ENCODE measurements at places on chromosomes 12 and 14.

DNA sequence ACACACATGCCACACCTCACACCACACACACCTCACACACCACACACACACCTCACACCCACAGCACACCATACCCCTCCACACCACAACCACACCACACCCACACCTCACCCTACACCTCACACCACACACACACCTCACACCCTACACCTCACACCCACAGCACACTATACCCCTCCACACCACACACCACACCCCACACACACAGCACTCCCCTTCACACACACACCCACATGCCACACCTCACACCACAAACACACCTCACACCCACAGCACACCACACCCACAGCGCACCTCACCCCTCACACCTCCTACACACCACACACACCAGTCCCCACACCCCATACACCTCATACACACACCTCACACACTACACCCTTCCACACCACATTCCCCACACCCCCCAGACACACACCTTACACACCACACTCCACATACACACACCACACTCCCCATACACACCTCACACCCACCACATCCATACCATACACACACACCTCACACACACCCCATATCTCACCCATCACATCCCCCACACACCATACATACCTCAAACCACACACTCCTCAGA, 80.0 kb downstream of the ACTN1 start:
- no peak for DNase-seq

DNA sequence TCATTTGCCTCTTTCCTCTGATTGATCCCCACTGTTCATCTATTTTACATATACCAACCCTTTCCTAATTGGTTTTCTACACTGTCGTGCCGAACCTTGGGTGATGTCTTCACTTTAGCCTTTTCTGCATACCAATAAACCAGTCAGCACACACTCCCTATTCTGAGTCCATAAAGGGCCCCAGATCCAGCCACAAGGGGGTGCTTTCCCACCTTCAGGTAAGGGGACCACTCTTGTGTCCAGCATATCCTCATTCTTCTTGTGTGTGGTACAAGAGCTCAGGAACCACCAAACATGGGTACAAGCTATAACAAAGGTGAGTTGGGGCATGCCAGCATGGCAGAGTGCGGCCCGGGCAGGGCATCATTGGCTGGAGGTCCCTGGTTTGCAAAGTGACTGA, 859.8 kb downstream of the FSCB start:
- no peak for DNase-seq

GRCh38 chr12:13187399-13187798, 9.1 kb upstream of the EMP1 start:
- peak; percentile 30 for DNase-seq

DNA sequence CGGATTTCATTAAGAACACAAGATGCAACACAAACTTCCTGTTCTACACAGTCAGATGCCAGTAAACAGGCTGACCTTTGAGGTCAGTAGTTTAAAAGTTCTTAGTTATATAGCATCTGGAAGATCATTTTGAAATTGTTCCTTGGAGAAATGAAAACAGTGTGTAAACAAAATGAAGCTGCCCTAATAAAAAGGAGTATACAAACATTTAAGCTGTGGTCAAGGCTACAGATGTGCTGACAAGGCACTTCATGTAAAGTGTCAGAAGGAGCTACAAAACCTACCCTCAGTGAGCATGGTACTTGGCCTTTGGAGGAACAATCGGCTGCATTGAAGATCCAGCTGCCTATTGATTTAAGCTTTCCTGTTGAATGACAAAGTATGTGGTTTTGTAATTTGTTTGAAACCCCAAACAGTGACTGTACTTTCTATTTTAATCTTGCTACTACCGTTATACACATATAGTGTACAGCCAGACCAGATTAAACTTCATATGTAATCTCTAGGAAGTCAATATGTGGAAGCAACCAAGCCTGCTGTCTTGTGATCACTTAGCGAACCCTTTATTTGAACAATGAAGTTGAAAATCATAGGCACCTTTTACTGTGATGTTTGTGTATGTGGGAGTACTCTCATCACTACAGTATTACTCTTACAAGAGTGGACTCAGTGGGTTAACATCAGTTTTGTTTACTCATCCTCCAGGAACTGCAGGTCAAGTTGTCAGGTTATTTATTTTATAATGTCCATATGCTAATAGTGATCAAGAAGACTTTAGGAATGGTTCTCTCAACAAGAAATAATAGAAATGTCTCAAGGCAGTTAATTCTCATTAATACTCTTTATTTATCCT, 13.5 kb downstream of the PTGER2 start:
- DNase-seq = no peak

GRCh38 chr12:53968214-53969127, 4.5 kb upstream of the HOXC11 start:
- no peak for DNase-seq

DNA sequence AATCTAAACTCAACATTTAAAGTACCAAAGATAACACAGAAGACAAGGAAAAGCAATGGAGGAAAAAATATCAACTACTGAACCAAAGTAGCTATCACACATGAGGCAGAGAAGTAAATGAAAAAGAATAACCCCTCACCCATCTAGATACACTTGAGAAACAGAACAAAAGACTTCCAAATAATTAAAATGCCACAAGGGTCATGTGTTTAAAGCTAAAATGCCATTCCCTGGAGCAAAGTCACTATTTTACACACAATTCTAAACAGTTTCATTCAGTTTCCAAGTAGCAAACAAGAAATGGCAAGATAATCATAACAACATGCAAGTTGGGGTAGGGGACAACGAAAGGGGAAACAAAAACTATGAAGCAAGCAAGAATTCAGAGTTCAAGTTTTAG, 12.0 kb downstream of the OSBPL8 start:
- DNase-seq = no peak

GRCh38 chr14:51824191-51824590, 36.2 kb upstream of the GNG2 start:
- no peak for DNase-seq

GRCh38 chr14:58638231-58639197, 752 bp downstream of the DACT1 start:
- DNase-seq = peak; percentile 34

DNA sequence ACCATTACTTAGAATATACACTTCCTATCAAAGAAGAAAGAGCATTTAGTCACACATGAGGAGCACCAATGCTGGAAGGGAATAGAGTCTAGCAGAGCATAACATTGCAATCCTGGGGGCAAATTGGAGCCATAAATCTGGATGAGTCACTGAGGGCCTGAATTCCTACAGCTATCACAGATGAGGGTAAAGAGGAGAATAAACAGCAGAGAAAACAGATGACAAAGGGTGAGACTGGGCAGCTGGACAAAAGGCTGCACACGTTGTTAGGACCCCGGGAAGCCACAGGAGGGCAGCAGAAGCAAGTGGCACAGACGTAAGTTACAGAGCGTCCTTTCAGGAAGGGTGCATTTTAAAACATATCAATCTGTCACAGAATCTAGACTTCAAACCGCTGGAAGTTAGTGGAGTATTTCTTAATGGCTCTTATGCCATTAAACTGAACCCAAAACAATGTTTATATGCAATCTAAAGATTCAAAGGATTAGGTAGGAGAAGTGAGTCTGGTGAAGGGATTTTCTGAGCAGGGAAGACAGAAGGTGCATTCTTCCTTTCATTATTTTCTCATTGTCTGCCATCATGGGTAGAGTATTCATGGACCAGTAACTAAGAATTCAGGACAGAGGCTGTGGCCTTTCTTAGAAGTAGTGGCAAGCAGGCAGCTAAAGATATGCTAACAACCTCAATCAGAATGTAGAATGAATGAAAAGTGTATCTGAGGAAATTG, 159.8 kb upstream of the DAAM1 start:
- peak; percentile 99 for DNase-seq

GRCh38 chr12:76633415-76633814, 73.8 kb upstream of the OSBPL8 start:
- DNase-seq = no peak
